Transverse colon (tissue), 4 donors: ENCODE measurements at places on chromosomes 3 and 15.

DNA sequence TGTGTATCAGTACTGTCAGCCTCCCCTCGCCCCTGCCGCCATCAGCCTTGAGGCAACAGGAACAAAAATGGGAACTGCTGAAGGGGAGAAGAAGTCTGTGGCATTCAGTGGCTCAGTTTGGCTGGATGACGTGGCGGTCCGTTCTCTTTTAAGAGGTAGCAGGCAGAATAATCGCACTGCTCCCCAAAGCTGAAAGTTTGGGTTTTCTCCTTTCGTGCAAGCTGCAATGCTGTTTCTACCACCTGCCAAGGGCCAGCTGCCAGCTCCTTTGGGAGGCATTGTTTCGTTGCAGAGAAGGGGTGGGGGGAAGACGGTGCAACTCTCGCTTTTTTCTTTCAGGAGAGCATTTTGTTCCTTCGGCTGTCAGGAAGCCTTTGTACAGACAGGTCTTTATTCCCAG, 369.6 kb upstream of the RORA start:
- DNase-seq: no peak

DNA sequence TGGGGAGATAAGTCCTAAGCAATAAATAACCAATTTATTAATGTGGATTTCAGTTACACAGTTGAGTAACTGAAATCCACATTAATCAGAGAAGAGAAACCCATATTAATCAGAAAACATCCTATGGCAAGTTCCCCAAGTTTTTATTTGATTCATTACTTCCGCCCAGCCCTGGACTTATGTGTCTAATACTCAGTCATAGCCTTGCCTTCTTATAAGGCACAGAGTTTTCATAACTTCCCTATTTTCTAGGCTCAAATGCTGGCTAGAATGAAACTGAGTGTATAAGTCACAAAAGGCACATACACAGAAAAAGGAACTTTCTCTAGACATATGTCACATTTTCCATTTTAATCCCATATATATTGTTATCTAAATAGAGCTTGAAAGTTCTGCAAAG, 28.8 kb downstream of the CD47 start:
- no peak for DNase-seq

GRCh38 chr3:71128961-71129360, 454.6 kb downstream of the FOXP1 start:
- no peak for DNase-seq

DNA sequence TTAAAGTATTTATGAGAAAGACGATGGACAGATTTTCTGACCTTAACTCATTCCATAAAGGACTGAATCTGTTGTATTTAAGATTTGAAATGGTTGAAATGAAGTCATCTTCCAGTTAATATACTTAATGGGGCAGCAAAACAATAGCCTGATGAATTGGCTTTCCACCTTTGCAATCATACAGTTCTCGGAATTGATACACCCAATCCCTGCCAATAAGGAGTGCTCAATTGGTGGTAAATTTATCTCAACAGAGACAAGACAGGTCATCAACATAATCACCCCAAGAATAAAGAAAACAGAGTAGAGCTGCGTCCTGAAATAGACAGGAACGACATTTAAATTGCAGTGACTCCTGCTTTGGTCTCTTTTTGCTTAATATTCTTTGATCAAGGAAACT, 11.2 kb downstream of the ANXA2 start:
- no peak for DNase-seq

DNA sequence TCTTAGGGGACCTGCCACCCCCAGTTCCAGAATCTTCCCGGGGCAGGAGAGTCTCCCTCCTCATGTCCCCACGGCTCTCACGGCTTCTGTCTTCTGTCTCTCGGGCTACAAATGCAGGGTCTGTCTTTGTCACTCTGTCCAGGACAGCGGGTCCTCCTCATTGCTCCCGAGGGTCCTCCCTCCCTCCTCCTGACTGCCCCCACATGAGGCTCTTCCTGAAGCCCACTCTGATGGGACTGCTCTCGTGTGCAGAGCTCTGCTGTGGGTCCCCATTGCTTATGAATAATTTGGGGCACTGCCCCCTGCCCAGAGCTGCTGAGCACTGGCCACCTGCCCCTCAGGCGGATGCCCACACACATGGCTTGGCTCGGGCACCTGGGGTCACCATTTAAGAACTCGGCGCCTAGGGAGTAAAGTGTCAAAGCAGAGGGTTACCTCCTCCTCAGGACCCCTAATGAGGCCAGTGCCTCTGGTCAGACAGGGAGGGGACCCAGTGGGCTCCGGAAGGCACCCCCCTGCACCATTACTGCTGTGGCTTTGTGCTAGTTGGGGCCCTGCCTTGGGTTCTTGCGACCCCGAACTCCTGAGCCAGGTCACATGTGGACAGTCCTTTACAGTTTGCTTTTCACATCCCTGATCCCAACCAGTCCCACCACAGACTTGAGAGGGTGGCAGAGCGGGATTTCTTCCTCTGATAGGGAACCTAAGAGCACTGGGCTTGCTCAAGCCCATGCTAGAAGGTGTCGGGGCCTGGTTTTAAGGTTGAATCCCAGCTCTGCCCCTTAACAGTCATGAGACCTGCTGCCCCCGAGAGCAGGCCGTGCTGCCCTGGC, 22.1 kb downstream of the HDAC11 start:
- DNase-seq: no peak
